NT2/D1 (cell line): ENCODE measurements at places on chromosomes 3 and 15.

DNA sequence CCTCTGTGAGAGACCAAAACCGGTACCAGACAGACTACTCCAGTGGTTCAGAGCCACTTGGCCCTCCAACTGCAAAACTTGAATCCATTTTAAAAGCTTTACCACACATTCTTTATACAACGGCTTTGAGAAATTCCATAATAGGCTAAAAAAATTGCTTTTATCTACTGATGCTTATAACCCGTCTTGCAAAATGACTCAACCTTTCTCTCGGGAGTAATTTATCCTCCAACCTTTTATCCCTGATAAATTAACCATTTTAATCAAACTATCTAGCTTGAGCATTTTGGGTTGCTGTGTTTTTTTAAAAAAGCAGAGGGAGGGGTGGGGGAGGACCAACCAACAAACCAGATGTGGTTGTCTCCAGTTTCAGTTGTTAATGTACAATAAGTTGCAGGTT, 275.7 kb upstream of the LRTM1 start:
- no peak for DNase-seq

DNA sequence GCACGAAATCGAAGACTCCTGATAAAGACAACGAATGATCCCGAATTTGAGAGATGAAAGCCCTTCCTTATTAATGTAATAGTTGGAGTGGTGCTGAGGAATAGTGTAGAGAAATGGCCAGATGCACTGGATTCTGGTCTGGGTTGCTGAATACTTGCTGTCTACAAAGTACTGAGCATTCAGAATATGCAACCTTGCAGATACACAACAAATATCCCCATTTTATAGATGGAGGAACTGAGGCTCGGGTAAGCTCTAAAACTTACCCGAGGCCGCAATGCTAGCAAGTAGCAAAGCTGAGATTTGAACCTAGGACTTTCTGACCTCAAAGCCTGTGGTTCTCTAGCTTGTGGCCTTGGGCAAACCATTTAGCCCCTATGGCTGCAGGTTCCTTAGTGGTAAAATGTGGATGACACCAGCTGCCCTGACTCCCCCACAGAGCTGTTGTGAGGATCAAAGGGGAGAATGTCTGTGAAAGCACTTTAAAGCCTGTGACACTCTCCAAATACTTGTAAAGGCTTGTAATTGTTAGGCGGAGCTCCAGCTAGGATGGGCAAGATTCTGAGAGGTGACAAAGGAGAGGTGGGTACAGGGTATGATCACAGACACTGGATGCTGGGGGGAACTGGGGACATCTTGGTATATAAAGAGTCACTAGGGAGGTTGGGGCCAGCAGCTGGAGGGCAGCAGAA, 39.8 kb downstream of the FOXB1 start:
- no peak for DNase-seq

DNA sequence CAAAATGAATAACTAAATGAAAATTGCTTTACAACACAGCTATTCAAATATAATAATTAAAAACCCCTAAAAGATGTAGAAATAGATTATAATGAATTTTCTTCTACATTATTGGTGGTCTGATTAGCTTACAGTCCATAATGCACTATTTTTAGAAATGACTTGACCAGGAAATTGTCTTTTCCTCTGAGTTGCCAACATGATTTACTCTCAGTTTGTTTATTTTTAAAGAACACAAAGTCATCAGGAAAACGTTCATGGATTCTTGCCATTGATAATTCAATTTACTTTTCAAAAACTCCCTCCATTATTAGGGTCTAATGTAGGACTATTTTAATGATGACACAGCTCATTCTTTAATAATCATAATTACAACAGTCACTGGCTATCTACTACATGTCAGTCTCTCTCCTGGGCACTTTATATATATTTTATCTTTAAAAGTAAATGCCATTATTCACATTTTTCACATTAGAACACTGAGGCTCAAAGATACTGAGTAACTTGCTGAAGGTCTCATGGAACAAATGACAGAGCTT, 1.1 kb downstream of the TM4SF18 start:
- DNase-seq: no peak

DNA sequence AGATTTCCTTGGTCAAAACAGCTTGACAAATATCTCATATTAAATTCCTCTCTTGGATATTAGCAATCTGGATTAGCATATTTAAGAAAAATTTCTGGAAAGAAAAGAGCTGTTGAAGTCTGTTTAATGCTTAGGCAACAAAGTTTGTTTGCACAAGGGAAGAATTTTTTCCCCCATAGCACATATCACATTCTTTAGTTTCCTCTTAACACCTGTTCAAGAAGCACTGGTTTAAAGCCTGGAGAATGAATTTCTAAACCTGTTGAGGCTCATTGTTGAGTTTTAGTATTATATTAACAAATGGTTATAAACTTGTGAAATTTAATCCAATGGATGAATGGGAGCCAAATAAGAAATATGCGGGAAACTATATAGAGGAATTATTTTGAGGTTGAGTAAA, 41.5 kb downstream of the NLGN1 start:
- no peak for DNase-seq

- no peak for DNase-seq
These were observed 311.7 kb upstream of the GOLIM4 start for GRCh38 chr3:168407381-168407780.

DNA sequence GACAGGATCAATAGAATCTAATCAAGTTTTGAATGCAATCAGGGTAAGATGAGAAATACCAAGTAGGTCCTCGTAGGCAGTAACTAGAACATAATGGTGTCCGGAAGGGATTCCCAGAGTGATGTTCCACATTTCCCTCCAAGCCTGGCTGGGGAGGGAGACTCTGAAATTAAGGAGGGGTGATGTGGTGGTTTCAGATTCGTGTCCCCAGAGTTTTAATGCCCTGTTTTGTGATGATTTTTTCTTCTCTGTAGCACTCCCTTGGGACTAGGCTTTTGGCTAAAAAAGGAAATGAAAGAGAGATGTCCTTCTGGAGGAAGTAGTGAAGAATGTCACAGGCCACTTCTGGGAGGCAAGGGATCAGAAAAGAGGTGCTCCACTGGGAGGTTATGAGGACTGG, 108.3 kb upstream of the CACNA2D3 start:
- DNase-seq: no peak

DNA sequence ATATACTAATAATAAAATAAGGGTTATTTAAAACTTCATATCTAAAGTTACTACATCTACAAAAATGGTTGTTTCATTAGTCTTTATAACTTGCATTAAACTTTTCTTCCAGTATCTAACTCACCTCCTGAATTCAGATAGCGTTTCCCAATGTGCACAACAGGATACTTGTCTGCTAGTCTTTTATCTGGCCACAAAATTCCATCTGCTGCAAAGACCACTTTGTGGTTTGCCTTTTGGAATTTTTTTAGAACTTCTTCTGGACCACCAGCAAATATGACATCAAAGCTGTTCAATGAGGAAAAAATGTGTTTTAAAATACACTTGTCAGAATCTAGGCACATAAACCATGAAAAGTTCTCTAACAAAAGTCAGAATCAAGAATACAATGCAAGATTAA, 50.8 kb downstream of the PLOD2 start:
- DNase-seq: no peak

- DNase-seq: no peak
These were observed 2.7 kb downstream of the KIF15 start for GRCh38 chr3:44764248-44764647.

- no peak for DNase-seq
These were observed 104.2 kb downstream of the OXSM start for GRCh38 chr3:25894101-25894500.

DNA sequence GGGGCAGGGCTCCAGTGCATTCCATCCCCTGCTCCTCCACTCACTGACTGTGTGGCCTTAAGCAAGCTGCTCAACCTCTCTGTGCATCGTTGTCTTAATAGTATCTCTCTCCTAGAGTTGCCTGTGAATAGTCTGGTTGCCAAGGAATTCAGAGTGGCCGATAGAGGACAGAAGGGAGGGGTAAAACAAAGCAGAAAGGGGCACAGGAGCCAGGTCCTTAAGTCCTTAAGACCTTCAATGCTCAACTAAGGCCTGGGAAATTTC, 13.7 kb upstream of the CYP11A1 start:
- DNase-seq: no peak

GRCh38 chr15:26877831-26878230, 11.0 kb downstream of the GABRA5 start:
- no peak for DNase-seq
